ENCODE measurements at places on chromosomes 7 and 10.

- DNase-seq = no peak
These were observed 212.1 kb downstream of the VTI1A start for GRCh38 chr10:112658900-112659638.

- no peak for DNase-seq
These were observed at the start of gene AKR1C3 for GRCh38 chr10:5094265-5095205. AKR1C3 (plus strand) TSS chr10:5094414; CDS start chr10:5094445, 31 bp downstream.

GRCh38 chr10:103703941-103704919 is 151.1 kb downstream of the SH3PXD2A start:
- no peak for DNase-seq

DNA sequence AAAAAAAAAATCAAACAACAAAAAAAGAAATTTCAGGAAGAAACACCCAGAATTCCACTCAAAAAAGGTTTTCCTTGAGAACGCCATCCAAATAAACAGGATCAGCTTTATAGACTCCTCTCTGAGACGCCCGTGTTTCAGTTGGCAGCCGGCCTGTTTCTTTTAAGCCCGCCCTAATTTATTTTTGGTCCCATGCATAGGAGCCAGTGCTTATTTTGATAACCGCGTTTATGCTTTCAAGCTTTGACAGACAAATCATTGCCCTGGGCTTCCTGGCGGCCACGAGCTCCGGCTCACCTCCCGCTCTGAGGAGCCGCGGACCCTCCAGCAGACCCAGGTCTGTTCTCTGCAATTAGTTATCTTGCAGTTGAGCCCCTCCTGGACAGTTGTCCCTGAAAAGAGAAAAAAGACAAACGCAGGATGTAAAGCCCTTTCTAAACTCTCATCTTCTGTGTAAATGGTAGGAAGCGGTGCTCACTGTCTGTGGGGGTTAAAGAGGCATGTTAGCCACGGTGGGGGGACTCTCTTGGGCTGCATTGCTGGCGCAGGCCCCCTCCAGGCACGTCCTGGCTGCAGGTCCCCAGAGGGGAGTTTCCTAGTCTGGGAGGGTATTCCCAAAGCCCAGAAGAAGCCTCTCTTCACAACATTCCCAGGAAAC is 22.2 kb upstream of the UNCX start:
- DNase-seq = no peak

- DNase-seq = no peak
These were observed 493.1 kb upstream of the AKR1E2 start for GRCh38 chr10:4332764-4333458.

- peak; percentile 91 for DNase-seq
These were observed 650.4 kb downstream of the NXPH1 start for GRCh38 chr7:9083837-9084236.

DNA sequence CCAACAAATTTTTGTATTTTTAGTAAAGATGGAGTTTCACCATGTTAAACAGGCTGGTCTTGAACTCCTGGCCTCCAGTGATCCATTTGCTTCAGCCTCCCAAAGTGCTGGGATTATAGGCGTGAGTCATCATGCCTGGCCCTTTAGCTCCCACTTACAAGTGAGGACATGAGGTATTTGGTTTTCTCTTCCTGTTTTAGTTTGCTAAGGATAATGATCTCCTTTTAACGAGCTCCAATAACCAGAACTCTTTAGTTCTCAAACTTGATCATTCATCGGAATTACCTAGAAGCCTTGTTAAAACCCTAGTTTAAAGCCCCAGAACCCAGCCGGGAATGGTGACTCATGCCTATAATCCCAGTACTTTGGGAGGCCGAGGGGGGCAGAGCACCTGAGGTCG is 481.4 kb downstream of the TYW1 start:
- no peak for DNase-seq

DNA sequence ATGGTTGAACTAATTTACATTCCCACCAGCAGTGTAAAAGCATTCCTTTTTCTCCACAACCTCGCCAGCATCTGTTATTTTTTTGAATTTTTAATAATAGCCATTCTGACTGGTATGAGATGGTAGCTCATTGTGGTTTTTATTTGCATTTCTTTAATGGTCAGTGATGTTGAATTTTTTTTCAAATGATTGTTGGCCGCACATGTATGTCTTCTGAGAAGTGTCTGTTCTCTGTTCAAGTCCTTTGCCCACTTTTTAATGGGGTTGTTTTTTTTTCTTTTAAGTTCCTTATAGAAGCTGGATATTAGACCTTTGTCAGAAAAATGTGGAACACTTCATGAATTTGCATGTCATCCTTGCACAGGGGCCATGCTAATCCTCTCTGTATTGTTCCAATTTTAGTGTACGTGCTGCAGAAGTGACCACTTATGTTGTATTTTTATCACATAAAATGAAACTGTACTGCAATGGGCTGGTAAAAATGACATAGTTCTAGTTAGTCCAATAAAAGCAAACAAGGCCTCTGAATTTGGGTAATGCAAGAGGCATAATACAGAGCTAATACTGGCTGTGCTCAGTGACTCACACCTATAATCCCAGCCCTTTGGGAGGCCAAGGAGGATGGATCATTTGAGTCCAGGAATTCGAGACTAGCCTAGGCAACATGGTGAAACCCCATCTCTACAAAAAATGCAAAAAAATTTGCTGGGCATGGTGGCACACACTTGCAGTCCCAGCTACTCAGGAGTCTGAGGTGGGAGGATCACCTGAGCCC is 70.3 kb downstream of the ABI1 start:
- DNase-seq = no peak

DNA sequence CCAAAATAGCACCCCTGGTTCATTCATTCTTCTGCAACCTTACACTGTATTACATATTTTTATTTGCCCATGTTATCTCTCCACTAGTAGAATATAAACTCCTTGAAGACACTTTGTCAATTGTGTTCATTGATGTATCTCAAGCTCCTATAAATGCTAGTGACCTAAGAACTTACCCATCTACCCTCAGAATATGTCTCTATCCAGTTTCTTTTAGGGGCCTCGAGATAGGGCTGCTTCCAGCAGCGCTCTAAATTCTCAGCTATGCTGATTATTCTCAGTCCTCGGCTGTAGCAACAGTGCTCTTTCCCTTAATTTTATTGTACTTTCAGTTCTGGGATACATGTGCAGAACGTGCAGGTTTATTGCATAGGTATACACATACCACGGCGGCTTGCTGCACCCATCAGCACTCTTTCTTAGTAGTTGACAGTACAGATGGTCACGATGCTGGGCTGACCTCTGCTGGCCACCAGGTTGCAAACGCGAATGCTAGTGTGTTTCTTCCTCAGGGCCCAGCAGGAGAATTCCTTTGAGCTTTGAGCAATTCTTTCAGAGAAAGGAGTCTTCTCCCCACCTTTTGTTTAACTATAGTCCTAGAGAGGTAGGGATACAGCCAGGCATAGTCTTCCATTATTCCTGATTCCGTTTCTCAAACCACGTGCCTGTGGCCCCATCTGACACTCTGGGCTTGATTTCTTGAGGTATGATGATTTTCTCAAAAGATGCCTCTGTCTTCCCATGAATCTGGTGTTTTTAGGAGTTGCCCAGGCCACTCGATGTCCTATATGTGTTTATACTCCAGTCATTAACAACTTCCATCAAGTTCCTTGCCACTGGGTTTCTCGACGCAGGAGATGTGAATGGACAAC is 49.1 kb upstream of the CDC14C start:
- DNase-seq = peak; percentile 0

GRCh38 chr7:2698581-2699288 is 10.7 kb downstream of the AMZ1 start:
- DNase-seq = no peak

DNA sequence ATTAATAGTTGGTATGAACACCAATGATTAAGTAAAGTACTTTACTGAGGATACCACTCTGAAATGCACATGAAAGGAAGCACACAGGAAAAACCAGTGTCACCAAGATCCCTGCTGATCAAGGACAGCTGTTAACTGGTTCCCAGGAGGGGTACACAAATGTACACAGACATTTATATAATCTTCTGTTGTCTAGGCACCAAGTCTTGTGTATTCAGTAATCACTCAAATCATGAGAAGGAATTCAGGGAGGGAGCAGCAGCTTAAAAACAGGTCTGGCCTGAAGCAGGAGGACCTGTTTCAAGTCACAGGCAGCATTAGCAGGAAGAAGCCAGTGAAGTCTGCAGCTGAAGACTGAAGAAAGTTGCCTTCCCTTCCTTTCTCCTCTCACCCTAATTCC is 18.7 kb downstream of the MPP7 start:
- no peak for DNase-seq

GRCh38 chr7:16697507-16698199 is 51.7 kb downstream of the BZW2 start:
- DNase-seq = no peak

- DNase-seq = no peak
These were observed 12.8 kb downstream of the ZMIZ2 start for GRCh38 chr7:44761207-44762161.

GRCh38 chr7:43649755-43650274 is 66.9 kb downstream of the STK17A start:
- no peak for DNase-seq

GRCh38 chr7:47501406-47501805 is 80.5 kb downstream of the TNS3 start:
- no peak for DNase-seq

- DNase-seq = no peak
These were observed 1101.7 kb upstream of the GHITM start for GRCh38 chr10:83037653-83038052.

DNA sequence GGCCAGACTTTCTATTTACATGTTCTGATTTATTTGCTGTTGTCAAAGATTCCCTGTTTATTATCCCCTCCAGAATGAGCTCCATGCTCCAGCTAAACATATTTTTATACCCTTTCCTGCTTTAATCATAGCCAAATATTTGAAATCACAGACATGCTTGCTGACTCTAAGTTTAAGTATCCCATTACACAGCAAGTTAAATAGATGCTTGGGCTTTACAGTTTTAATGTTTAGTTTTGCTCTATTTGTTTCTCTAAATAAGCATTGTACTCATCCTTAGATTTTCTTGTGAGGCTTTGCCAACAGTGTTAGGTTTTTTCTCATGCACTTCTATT is 196.8 kb downstream of the TAX1BP1 start:
- no peak for DNase-seq

GRCh38 chr10:44851881-44852280 is 59.3 kb upstream of the TMEM72 start:
- DNase-seq = no peak

- no peak for DNase-seq
These were observed 42.1 kb upstream of the ANAPC16 start for GRCh38 chr10:72173619-72174296.

DNA sequence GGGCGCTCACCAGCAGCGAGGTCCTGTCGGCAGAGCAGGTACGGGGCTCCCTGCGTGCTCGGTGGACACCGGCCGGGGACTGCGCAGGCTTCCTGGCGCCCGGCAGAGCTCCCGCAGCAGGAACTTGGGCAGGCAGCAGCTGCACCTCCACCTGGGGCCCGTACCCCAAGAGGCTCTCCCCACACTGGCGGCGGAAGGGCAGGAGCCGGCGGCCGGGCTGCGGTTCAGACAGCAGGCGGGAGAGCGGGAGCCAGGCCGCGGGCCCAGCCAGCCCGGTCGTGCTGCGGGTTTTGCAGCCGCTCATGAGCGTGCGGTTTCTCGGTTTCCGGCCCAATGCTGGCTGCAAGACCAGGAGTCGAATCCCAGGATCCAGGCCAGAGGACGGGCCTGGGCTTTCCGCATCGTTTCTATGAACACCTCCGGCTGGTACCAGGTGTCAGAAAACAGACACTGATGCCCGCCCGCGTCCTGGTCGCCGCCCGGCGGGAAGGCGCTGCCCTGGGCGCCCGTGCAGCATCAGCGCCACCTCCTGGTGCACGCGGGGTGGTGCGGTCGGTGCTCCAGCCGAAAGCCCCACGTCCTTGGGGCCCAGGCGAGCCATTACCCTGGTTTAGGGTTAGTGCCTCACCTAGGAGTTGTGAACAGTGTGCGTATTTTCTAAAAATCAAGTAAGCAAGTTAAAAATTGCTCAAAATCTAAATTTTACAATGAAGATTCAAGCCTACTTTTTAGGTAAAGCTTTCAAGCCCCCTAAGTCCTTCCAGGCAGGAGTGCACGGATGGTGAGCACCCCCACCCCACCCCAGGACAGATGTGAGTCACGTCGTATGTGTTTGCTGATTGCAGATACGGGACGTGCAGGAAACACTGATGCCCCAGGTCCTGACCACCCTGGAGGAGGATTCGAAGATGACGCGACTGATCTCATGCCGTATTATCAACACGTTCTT is 47.4 kb upstream of the PRKAR1B start:
- no peak for DNase-seq

GRCh38 chr7:13984831-13985685 is 4.4 kb downstream of the ETV1 start:
- no peak for DNase-seq

DNA sequence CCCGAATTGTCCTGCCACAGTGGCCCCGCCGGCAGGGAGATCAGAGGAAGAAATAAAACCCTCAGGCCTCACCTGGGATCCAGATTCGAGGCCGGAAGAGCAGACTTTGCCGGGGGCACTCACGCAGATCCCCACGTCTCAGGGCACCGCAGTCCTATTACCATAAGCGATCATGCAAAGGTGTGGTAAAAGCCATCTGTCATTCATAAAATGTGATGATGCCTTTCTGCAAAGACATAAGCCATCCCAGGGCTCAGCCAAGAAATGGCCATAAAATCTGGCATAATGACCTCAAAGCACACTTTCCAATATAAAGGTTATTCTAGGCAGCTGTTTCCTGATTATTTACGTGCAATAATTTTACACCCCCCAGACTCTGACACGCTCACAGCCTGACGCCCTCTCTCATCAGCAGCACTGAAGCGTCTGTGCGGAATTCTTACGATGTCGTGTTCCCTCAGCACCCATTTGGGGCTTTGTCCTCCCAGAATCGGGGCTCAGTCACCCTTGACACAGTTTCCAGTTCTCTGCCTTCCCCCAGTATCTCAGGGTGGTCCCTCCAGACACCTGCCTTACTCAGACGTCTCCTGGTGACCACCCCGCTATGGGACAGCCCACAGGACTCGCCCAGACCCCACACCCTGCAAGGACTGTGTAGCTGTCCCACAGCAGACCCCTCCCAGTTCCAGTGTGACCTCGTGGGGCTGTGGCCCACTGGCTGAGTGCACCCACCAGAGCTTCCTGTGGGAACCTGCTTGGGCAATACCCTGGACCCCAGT is 74.3 kb upstream of the FAM20C start:
- DNase-seq = no peak

DNA sequence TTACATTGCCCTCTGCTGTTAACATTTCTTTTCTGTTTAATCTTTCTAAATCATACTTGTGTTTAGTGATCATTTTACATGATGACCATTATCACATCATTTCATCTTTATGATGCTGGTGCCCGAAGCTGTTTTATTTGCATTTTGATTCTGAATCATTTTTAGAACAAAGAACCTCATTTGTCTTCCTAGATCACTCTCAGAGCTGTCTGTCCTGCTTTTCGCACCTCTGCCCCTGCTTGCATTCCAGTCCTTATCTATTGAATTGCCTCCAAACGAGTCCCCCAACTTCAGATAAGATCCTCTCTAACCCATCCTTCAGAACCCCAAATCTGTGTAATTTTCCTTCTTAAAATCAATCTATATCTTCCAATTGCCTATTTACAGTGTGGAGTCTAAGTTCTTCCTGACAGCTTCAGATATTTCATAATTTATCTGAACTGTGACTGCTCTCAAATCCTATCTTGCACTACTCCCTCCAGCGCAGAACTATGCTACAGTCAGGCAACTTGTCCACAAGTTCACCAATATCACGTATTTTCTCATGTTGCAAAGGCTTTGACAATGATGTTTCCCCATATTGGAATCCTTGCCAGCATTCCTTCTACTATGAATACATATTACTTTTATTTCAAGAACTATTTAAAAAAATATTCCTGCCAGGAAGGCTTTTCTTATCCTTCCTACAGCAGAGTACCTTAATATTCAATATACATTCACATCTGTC is 346.5 kb upstream of the CACNA2D1 start:
- no peak for DNase-seq

- no peak for DNase-seq
These were observed 36.4 kb upstream of the ASL start for GRCh38 chr7:66039094-66039670.
